ENCODE measurements at places on chromosomes 2 and 18.

- no peak for DNase-seq
Observed at GRCh38 chr2:12457831-12458230, 258.9 kb upstream of the TRIB2 start.

DNA sequence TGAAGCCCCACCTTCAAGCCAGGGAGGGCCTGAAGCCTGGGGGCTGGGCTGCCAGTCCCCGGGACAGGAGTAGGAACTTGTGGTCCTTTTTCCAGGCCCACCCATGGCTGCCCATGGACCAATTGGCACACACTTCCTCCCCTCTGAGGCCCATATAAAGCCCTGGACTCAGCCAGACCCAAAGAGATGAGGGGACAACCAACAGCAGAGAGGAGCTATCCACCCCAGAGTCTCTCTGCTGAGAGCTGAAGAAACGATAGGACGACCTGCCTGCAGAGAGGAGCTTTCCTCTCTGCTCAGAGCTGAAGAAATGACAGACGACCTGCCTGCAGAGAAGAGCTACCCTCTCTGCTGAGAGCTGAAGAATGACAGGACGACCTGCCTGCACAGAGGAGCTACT is 43.8 kb upstream of the PEX13 start:
- DNase-seq: no peak

GRCh38 chr2:1598041-1598710 is 146.1 kb downstream of the PXDN start:
- no peak for DNase-seq

GRCh38 chr2:2318949-2319348 is 12.1 kb downstream of the MYT1L start:
- DNase-seq: no peak

GRCh38 chr2:196468394-196468793 is 171.1 kb upstream of the CCDC150 start:
- DNase-seq: no peak

DNA sequence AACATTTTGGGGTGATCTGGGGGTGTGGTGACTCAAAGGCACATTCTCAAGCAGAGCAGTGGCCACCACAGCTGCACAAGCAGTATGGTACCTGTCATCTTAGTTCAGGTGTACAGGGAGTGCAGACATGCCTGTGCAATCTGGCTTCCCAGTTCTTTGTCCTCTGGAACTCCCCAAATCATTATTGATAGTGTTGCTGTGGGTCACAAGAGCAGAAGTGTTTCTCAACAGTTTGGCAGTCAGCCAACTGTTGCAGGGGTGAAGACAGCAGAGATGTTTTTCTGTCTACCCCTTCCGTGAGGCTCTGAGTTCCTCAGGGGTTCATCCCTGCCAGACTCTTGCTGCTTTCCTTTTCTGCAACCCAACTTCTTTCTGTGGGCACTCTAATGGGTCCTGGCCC is 206.5 kb upstream of the ZSWIM2 start:
- no peak for DNase-seq

- peak; percentile 65 for DNase-seq
Observed at GRCh38 chr2:237427769-237428506, 14.0 kb upstream of the COL6A3 start.

- DNase-seq: no peak
Observed at GRCh38 chr2:130388221-130388907, 32.5 kb downstream of the PTPN18 start.

- DNase-seq: no peak
Observed at GRCh38 chr2:109467701-109468100, 146.1 kb downstream of the SEPTIN10 start.

DNA sequence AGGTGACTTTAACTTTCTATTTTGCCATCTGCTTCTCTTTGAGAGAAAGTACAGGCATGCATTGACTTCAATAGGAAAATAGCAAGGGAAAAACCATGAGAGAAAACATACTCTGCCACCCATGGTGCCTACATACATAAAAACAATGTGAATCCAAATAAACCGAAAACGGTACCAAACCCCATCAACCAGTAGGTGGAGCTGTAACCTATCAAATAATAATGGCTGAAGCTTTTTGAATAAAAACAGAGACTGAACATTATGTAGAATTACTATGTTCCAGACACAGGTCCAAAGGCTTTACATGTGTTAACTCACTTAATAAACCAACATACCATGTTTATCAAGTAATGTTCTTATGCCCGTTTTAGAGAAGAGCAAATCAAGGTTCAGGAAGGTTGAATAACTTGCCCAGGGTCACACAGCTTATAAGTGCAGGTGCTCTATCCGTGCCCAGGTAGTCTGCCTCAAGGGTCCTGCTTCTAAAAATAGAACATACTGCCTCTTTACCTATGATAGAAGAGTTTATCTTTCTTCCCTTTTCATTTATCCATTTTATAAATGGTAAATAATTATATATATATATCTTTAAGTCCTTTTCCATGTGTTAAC is 293.9 kb upstream of the SYT4 start:
- DNase-seq: no peak

DNA sequence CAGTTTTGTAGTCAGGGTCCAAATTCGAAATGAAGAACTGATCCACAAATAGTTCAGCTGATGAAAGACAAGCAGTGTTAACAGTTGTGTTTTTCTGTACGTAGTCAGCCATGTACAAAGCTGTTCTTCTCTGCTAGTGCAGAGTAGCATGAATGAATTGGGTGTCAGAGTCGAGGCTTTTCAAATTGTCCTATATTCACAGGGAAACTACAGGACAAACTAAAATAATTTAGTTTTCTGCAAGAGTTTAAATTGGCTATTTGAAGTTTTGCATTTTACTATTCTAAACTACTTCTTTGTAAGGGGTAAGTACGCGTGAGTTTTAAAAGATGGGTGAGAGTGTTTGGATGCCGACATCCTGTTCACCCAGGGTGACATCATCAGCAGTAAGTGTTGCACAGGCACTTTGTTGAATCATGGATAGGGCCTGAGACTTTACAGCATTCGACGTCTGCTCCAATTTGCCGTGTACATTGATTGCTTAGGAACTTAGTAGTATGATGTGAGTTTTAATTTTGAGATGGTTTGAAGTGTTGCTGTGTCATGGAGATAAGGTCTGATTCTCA is 147.2 kb upstream of the NFATC1 start:
- no peak for DNase-seq

GRCh38 chr2:236402033-236402790 is 138.0 kb upstream of the ASB18 start:
- no peak for DNase-seq

DNA sequence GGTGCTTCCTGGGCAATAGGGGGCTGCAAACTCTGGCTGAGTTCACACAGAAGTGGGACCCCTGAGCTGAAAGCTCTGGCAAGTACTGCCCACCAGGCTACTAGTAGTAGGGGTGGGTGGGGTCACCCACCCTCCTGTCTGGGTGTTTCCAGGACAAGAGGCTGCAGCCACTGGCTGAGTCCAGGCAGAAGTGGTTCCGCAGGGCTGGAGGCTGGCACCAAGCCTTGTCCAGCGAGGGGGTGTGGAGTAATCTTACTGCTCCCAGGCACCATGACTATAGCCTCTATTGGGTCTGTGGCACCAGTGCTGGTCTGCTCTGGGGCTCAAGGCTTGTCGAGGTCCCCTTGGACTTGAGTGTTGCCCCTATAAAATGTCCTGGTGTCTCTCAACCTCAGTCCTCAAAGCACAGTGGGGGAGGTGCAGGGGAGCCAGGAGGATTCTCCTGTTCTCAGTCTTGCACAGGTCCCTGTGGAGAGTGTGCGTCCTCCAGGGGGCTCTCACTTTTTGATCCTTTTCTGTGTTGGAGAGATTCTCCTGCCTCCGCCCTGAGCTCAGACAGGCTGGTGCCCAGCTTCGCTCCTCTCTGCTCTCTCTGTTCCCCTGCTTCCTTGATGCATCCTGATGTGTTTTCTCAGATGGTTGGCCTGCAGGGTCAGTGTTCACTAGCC is 48.1 kb downstream of the NUP35 start:
- DNase-seq: no peak

- DNase-seq: no peak
Observed at GRCh38 chr2:145692971-145693478, 1173.1 kb upstream of the ZEB2 start.

DNA sequence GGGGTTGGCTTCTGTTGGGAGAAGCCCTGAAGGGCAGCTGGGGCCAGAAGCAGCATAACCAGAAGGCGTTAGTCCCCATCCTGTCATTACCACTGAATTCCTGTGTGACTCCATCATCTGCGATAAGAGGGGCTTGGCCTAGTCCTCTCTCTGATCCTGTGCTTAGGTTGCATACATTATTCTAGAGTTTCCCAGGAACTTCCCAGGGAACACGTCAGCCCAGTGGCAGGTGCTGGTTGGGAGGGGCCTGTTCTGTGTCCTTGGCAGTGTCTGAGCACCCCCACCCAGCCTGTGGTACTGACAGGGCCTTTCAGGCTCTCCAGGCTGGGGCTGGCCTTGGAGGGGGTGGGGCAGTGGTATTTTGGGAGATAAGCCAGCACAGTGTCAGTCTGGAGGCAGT is 4.5 kb upstream of the TOGARAM2 start:
- no peak for DNase-seq

DNA sequence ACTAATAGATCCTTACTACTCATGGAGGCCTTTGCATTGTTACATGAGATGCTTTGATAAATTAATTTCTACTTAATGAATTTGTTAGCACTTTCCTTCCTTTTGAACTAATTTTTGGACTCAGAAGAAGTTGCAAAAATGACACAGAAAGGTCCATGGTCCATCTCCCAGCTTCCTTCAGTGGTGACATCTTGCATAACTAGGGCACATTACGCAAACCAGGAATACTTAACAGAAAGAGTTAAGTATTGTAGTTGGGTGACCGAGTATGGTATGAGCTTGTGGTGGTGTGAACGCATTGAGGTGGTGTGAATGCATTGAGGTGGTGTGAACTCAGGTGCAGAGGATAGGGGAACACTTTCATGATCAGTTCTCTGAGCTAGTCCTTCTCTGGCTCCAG is 151.1 kb upstream of the TWIST2 start:
- no peak for DNase-seq

DNA sequence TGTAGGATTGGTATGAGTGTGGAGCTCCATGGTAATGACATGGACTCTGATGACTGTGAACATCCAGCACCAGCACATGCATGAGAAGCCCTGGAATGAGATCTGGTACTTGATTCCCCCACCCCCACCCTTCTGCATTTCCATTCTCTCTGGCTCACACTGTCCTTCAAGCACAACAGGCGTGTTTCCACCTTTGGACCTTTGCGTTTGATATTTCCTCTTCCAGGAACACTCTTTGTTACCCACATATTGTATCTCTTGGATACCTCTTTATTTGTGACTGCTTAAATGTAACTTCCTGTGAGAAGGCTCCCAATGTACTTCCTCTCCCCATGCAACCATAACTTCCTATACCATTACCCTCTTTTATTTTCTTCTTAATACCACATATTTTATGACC is 263.8 kb downstream of the HNMT start:
- DNase-seq: no peak

GRCh38 chr2:188892636-188893035 is 81.5 kb upstream of the COL3A1 start:
- no peak for DNase-seq

DNA sequence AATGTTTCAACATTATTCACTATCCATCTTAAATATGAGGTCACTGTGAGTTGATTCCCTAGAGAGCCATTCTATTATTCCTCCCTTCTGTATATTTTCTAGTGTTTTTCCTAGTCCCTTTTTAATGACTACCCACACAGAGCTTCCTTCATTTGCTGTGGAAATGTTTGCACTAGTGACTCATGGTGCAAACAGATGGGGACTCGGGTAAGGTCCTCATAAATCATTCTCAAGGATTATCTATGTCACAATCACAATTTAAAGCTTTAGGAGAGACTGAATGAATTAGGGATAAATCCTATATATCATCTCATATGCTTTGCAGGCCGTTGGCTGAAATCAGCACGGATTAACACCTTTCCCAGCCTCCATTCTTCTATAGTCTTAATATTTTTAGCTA is 159.6 kb downstream of the DCC start:
- no peak for DNase-seq

GRCh38 chr2:129781749-129782632 is 197.5 kb upstream of the RAB6C start:
- no peak for DNase-seq
